Activated CD8-positive, alpha-beta memory T cell treated with anti-CD3 and anti-CD28 coated beads, Interleukin-2, amount 10 ng/mL, durations not matched to agents 7 days and 5 days (primary cell): ENCODE measurements at places on chromosomes 1 and 21. TPM values are rescaled to one million over a fixed set of nuclear protein-coding genes. Genes with fewer than 3 reads are reported as not detected.

The TAS1R3 gene
- 0.77 TPM for total RNA-seq

The ZNHIT6 gene
- 13.7 TPM for total RNA-seq

The CHD5 gene
- total RNA-seq: 0.47 TPM

The AKR7A3 gene
- total RNA-seq: 0.33 TPM

The NCAM2 gene
- total RNA-seq: not detected

The FCGR3A gene
- total RNA-seq: 1.6 TPM

The BARHL2 gene
- total RNA-seq: not detected

The DCAF8 gene
- 117 TPM for total RNA-seq

The ARTN gene
- not detected for total RNA-seq

The RAD54L gene
- 57.2 TPM for total RNA-seq

The PLEKHN1 gene
- total RNA-seq: 3.3 TPM

The GSTM5 gene
- total RNA-seq: not detected

The DIPK1A gene
- 14.3 TPM for total RNA-seq

The SYCP1 gene
- total RNA-seq: not detected

The KRTAP10-8 gene
- not detected for total RNA-seq

The SELP gene
- 0.18 TPM for total RNA-seq

The KRTAP8-1 gene
- total RNA-seq: not detected

The DR1 gene
- total RNA-seq: 87.5 TPM

The NBPF4 gene
- total RNA-seq: 0.15 TPM

The PDC gene
- not detected for total RNA-seq

The HEYL gene
- total RNA-seq: not detected

The RBM15 gene
- total RNA-seq: 76.5 TPM

The CYYR1 gene
- not detected for total RNA-seq

The LAX1 gene
- 22.3 TPM for total RNA-seq

The TMEM52 gene
- total RNA-seq: not detected

The KRTAP27-1 gene
- not detected for total RNA-seq

The SPATA46 gene
- not detected for total RNA-seq

The OBSCN gene
- 10.4 TPM for total RNA-seq

The DCST2 gene
- total RNA-seq: 0.29 TPM

The BCAN gene
- total RNA-seq: not detected

The PEAR1 gene
- total RNA-seq: not detected

The CERS2 gene
- total RNA-seq: 170 TPM

The PGLYRP4 gene
- not detected for total RNA-seq

The NTRK1 gene
- total RNA-seq: 2.8 TPM

The NR1I3 gene
- not detected for total RNA-seq

The ST6GALNAC3 gene
- total RNA-seq: 0.26 TPM

The C8B gene
- total RNA-seq: not detected

The XCL2 gene
- 17.8 TPM for total RNA-seq

The CD55 gene
- 64.9 TPM for total RNA-seq

The HSPB7 gene
- not detected for total RNA-seq

The BTBD8 gene
- total RNA-seq: 2.4 TPM

The RAB7B gene
- total RNA-seq: not detected

The SEC22B gene
- 23.8 TPM for total RNA-seq

The PLA2G2D gene
- total RNA-seq: not detected

The ADAMTS4 gene
- total RNA-seq: 0.30 TPM

The RGS1 gene
- total RNA-seq: 27.1 TPM

The PTAFR gene
- 0.30 TPM for total RNA-seq

The TTC24 gene
- 16.9 TPM for total RNA-seq
